Motor neuron (in vitro differentiated cells): ENCODE measurements at places on chromosomes 5 and 9.

DNA sequence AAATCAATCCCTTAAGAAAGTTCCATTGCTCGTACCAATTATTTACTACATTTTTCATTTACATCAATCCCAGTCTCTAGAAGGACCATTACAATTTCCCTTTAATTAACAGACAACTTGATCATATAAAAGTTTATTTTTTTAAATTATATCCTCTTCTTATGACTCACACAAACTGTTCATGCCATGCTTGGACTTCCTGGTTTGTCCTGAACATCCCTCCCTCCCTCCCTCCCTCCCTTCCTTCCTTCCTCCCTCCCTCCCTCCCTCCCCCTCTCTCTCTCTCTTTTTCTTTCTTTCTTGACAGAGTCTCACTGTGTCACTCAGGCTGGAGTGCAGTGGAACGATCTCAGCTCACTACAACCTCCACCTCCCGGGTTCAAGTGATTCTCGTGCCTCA, 11.6 kb upstream of the CLTB start:
- ATAC-seq = no peak

- no peak for ATAC-seq
Observed at GRCh38 chr5:11531811-11532555, 372.3 kb downstream of the CTNND2 start.

- ATAC-seq = no peak
Observed at GRCh38 chr5:128082551-128083032, 974 bp upstream of the SLC12A2 start.

GRCh38 chr5:152532714-152533113, 127.6 kb upstream of the NMUR2 start:
- peak; percentile 40 for ATAC-seq

GRCh38 chr5:39570403-39571027, 145.7 kb upstream of the DAB2 start:
- ATAC-seq = no peak

DNA sequence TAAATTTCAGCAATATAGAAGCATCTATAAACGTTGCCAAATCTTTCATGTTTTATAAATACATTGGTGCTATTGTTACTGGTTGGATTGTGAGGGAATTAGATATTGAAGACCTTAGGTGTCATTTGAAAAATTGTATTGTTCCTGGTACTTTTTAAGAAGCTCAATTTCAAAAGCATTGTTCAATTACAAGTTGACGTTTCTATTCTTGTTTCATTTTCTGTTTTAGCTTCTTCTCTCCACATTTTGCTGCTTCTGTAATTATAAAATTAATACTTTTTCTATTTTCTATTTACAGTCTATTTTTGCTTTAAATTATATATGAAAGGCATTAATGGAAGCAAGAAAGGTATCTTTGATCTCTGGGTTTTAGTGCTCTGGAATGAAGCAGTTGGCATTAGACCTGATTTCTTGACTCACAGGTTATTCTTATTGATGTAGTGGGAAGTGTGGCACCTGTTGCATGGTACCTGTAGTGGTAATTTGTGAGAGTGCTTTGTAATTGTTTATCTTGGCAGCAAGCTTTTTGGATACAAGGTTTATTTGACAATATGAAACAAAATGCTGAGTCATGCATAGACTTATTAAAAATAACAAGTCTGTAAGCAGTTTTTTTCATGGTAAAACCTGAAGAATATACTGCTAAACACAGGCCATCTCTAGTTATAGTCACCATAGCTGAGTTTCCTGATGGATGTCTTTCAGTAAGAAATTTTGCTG, 13.2 kb downstream of the MACIR start:
- ATAC-seq = no peak

DNA sequence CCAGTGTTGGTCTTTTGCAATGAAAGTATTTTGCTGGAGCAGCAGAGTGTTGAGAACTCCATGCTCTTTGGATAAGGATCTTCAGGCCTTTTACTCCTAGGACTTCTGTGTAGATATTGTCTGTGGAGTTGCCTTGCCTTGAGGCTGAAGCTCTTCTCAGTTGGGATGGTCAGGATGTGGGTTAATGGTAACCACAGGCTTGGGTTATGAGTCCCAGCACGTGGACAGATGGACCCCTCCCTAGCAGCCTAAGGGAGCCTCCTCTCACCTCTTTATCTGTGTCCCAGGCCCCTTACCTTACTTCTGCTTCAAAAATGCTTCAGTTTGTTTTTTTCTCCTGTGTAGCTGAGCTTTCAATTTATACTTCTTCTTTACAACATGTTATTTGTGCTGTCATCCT, 109.9 kb downstream of the MEGF10 start:
- no peak for ATAC-seq

DNA sequence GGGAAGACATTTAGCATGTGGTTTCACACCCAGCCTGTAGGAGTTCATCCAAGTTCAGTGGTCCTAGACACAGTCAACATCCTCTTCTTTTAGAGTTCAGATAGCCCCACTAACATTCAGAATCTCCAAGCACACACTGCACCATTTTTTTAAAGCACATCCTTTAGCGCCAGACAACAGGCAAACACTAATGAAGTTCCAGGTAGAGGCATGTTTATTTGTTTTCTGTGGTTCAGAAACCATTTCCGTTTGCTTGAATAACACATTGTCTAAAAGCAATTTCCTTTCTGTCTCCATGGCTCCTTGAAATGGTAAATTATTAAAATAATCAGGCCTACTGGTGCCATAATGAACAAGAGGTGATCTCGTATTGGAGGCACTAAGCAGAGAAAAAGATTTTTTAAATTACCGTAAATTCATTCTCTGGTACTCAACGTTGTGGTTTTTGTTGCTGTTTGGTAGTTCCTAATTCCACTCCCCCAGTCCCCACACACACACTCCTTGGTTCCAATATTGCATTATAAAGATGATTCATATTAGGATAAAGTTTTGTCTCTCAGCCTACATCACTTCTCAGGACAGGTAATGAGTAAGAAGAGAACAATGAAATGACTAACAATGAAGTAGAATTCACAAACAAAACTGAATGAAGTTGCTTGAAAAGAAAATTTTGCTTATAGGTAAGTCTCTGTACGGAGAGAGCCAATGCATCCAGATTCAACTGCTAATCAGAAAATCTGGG, 153.1 kb downstream of the PCSK1 start:
- no peak for ATAC-seq

DNA sequence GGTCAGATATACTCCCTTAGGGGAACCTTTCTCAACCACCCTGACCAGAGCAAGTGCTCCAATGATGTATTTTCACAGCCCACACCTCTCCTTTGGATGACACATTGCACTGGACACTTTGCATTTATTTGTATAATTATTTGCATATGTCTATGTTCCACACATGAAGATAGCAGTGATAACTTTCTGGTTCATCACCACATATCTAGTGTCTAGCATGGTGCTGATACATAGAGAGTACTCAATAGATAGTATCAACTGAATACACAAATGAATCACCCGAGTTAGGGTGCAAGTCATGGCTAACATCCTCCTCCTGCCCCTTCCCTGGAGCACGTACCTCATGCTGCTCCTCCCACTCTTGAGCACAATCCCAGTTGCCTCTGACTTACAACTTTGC, 617.6 kb downstream of the EBF1 start:
- peak; percentile 37 for ATAC-seq

- ATAC-seq = no peak
Observed at GRCh38 chr5:64759960-64760660, 8.4 kb downstream of the SREK1IP1 start.

GRCh38 chr9:79583952-79584654, 12.3 kb downstream of the TLE4 start:
- no peak for ATAC-seq

GRCh38 chr9:31715250-31715649, 669.2 kb upstream of the ACO1 start:
- ATAC-seq = no peak

DNA sequence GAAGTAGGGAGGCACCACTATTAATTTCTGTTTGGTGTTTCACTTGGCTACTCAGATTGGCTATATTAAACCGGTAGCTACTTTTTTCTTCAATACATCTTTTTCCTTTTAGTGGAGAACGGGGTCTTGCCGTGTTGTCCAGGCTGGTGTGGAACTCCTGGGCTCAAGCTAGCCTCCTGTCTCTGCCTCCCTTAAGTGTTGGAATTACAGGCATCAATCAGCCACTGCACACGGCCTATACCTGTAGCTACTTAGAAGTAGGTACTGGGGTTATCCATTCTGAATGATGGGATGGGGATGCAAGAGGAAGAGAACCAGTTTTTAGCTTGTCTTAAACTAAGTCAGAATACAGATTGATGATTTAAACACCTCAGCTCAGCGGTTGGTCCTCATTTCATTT, 1.7 kb downstream of the UBE2D2 start:
- ATAC-seq = no peak

DNA sequence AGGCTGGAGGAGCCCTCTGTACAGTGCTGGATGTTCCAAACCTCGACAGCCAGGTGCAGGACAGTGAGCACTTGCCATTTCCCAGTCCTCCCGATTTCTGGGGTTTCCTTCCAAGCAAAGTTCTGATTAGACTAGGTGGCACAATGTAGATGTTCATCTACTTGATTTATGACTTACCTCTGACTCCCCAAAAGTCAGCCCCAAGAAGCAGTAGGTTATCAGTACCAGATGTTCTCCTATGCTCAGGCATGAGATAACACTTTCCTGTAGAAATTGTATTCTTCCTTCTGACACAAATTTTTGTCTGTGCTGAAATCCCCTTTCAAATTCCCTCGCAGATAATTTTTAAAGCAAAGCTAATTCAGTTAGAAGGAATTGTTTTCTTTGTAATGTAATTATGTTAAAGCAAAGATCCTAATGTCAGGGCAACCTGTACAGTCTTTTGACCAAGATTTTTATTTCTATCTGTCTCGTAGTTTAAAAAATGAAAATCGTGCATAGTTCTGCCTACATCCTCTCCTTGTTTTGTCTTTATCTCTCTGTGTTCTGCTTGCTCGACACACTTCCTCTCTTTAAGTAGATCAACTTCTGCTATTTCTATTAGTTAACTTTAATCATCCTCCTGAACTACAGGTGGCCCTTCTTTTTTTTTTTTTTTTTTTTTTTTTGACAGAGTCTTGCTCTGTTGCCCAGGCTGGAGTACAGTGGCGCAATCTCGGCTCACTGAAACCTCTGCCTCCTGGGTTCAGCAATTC, 102.4 kb upstream of the PJA2 start:
- no peak for ATAC-seq

DNA sequence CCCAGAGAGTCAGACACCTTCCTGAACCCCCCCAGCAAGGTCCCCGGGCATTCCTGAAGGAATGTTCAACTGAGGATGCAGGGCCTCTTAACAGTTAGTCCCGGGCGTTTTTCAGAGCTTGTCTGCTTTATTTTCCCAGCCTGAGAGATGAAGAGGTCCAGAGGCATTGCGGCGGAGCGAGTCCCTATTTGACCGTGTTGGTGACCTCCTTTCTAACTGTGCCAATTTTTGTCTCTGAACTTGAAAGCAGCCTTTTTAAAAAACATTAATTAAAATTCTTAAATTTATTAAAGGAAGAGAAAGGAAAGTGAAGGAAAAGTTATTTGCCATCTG, 433 bp upstream of the PTAR1 start:
- peak; percentile 7 for ATAC-seq

- no peak for ATAC-seq
Observed at GRCh38 chr5:33583332-33583731, 142.6 kb downstream of the TARS1 start.

GRCh38 chr5:142842994-142843905, 73.1 kb downstream of the ARHGAP26 start:
- no peak for ATAC-seq

DNA sequence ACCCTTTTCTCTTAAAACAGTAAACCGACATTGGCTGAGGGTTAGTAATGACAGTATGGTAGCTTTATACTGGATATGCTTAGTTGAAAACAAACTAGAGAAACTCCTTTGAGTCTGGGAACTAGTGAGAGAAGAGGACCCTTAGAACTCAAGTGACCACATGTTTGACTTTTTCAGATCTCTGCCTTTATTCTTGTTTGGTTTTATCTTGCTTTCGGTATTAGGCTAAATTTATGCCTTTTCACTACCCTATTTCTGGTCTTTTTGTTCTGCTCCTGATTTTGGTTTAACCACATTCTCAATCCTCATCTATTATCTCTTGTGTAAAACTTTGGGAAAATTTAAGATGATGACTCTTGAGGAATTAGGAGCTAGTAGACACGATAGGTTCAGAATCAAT, 11.0 kb downstream of the SNAPC3 start:
- no peak for ATAC-seq

GRCh38 chr9:117485176-117485575, 70.3 kb upstream of the ASTN2 start:
- no peak for ATAC-seq

DNA sequence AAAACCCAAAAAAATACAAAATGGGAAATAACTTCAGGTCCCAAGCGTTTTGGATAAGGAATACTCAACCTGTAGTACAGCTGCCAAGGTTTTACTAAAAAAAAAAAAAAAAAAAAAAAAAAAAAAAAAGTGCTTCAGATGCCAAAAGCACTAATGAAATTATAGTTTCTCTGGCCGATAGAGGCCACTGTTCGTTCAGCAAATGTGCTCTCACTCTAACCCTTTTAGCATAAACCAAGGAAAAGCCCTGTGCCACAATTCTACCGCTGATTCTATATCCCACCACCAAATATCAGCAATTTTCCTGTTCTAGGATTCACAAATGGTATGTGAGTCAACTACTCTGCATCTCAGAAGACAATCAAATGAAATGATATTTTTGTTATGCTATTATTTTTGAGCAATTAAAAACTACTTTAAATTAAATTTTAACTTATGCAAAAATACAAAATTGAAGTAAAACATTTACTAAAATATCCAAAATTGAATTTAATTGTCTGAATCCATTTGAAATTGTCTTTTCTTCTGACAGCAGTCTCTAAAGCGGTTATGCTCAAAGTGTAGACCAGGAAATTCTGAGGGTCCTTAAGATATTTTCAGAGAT, 79.8 kb downstream of the RICTOR start:
- peak; percentile 74 for ATAC-seq

GRCh38 chr5:135353952-135354721, 44.9 kb downstream of the MACROH2A1 start:
- no peak for ATAC-seq

DNA sequence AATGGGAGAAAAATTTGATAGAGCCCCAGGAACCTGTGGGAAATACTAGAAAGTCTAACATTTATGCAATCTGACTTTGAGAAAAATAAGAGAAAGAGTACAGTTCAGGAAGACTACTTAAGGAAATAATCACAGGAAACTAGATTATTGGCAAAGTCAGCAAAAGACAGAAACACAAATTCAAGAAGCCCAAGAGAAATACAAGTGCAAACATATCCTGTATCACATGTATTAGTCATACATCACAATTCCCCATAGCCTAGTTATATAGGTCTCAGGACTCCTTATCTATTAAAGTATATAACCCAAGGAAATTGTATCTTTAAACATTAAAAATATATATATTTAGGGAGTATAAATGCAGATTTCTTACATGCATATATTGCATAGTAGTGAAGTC, 100.8 kb downstream of the HOMER1 start:
- ATAC-seq = no peak

DNA sequence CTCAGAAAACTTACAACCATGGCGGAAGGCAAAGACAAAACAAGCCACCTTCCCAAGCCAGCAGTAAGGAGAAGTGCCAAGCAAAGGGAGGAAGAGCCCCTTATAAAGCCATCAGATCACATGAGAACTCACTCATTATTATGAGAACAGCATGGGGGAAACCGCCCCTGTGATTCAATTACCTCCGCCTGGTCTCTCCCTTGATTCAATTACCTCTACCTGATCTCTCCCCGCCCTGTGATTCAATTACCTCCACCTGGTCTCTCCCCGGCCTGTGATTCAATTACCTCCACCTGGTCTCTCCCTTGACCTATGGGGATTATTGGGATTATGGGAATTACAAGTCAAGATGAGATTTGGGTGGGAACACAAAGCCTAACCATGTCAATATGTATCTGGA, 467.3 kb upstream of the FTMT start:
- no peak for ATAC-seq

GRCh38 chr5:111518777-111519176, 6.4 kb upstream of the STARD4 start:
- ATAC-seq = no peak
